ENCODE measurements at places on chromosomes 6 and 20. TPM values are rescaled to one million over a fixed set of nuclear protein-coding genes. Genes with fewer than 3 reads are reported as not detected.

HLA-DOA gene
- polyA plus RNA-seq = 424 TPM

DNA sequence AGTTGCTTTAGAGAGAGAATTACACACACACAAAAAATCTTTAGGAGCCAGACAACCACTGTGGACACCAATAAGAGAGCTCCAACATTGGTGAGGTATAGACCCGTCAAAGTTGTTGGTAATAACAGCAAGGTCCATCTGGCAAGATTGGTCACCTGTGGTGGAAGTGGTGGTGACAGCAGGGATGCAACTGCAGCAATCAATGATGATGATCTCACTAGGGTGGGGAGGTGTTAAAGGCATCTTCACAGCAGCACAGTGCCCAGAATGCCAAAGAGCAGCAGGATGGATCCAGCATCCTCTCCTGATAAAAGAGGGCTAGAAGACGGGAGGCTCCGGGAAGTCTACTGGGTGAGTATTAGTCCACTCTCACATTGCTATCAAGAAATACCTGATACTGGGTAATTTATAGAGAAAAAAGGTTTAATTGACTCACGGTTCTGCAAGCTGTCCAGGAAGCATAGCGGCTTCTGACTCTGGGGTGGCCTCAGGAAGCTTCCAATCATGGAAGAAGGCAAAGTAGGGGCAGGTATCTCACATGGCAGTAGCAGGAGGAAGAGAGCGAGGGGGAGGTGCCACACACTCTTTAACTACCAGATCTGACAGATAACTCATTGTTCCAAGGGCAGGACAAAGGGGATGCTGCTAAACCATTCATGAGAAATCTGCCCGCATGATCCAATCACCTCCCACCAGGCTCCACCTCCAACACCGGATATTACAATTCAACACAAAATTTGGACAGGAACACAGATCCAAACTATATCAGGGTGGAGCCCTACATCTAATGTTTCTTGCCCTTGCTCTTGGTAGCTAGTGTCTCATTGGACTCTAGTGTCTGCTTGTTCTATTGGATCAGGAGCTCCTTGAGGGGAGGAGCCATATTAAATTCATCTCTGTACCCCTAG, 48.9 kb downstream of the KLHL31 start:
- DNase-seq = no peak

CRIP3 gene
- polyA plus RNA-seq = 2.7 TPM

GRCh38 chr6:63444768-63445167, 125.0 kb upstream of the LGSN start:
- DNase-seq = no peak

GRCh38 chr6:92024110-92024509, 1395.2 kb downstream of the EPHA7 start:
- no peak for DNase-seq

CLPSL1 gene
- polyA plus RNA-seq = not detected

- peak; percentile 32 for DNase-seq
Observed at GRCh38 chr6:131117878-131118277, 17.4 kb upstream of the AKAP7 start.

DNA sequence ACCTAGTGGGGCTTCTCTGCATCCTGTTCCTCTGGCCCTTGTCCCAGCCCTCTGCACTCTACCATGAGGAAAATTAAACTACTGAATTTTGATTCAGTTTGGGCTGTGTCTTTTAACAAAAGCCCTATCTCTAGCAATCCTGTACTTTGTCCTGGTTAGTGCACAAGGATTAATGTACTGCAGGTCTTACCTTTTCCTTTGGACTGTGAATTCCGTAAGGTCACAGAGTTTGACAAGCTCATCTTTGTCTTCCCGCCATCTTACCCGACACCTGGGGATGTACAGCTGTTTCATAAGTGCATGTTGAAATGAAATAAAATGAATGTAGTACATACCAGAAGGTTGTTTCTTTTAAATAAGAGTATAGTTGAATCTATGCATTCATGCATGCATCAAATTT, 41.5 kb upstream of the MYLIP start:
- no peak for DNase-seq

DNA sequence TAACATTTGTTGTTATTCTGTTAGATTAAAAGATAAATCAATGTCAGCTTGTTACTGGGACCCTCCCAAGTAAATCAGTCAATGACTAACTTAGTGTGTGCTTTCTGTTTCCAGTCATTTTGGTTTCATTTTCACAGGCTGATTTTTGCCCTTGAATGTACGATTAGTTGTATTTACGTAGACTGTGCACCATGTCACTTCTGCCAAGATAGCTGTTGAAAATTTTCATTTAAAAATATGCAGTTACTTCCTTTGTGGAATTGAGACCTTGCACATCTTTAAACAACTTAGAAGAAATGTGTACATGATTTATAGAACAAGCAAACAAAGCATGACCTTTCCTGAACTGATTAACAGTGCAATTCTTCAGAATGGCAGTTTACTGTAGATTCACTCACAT, 944.8 kb upstream of the CITED2 start:
- peak; percentile 11 for DNase-seq

- DNase-seq = peak; percentile 59
Observed at GRCh38 chr20:53826597-53827291, 233.1 kb upstream of the ZNF217 start.

RRAGD gene
- polyA plus RNA-seq = 0.46 TPM

- DNase-seq = peak; percentile 85
Observed at GRCh38 chr6:163667372-163668060, 253.0 kb downstream of the QKI start.

DNA sequence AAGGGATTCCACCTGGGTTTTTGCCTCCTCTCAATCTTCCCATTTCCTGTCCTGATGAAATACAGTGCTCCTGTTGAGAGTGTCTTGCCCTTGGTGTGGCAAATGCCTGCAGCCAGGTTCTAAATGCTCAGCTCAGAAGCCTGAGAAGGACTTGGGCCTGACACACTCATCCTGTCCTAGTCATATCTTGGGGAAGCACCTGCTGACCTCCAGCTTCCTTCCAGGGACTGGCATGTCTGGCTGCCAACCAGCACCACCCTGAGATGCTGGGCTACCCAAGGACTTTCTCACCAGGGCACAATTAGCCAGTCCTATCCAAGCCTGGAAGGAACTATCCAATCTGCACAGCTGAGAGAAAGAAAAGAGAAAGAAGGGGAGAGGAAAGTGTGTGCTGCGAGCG, 43.4 kb downstream of the LRFN2 start:
- DNase-seq = no peak

DNA sequence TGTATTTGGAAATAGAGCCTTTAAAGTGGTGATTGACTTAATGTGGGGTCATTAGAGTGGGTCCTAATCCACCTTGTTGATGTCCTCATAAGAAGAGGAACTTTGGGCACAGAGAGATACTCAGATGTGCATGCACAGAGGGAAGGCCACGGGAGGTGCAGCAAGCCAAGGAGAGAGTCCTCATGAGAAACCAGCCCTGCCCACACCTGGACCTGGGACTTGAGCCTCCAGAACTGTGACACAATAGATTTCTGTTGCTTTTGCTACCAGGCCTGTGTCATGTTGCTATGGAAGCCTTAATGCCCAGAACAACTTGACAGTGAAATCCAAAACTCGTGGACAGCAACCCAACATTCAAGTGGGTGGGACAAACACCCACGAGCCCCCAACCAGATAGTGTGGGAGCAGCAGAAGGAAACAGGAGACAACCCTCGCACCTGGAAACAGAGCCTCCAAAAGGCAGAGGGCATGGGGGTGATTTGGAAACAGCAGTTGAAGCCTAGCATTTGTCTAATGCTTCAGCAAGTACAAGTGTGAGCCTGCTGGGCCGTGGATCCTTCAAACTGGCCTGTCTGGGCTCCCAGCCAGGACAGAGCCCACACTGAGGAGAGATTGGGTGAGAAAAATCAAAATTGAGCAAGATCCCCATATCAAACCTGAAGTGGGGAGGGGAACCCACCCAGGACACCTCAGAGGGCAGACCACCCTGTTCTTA, 201.0 kb upstream of the CST7 start:
- no peak for DNase-seq

- DNase-seq = no peak
Observed at GRCh38 chr6:32983493-32983848, 15.1 kb downstream of the BRD2 start.

SEMG2 gene
- polyA plus RNA-seq = not detected

HDGFL1 gene
- not detected for polyA plus RNA-seq

DNA sequence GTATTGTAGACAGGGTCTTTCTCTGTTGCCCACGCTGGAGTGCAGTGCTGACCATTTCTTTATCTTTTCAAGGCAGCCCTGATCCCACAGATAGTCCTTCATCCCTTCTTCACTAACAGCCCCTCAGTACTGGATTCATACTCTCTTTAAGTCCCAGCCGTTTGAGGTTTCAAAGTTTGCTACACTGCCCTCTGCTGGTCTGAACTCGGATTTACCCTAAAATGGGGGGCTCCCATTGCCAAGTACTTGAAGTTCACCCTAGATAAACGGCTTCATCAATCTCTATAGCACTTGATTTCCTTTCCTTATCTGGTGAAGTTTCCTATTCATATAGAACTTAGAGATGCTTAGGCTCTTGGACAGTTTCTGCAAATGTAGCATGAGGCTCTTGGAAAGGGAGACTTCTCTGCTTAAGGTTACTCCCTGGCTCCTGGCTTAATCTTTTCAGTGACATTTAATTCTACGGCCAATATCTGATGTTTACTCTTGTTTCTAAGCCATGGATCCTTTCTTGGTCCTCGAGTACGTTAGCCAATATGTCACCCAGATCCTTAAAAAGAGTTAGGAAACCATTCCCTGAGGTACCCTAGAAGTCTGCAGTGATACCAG, 21.4 kb upstream of the PREP start:
- DNase-seq = peak; percentile 42

DNA sequence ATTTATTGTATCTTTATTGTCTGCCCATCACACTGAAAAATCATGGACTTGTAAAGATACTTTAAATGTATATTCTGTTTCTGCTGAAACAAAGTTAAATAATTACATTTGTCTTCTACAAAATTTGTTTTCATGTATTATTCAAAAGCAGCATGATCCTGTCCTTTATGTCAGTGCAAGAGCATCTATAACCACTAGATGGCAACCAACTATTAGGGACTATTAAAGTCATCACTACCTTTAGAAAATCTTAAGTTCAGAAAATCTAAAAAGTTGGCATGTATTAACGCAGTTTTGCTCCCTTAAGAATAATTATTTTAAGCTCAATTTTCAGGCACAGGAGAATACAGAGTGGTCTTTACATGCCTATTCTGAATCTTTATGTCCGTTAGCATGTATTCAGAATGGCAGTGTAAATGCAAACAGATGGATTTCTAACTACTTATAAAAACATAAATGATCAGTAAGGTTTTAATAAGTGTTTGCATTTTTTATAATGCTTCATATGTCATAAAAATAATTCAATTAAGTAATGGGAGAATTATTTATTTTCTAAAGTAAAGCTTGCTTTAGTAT, 17.8 kb downstream of the TMEM30A start:
- DNase-seq = peak; percentile 29

DNA sequence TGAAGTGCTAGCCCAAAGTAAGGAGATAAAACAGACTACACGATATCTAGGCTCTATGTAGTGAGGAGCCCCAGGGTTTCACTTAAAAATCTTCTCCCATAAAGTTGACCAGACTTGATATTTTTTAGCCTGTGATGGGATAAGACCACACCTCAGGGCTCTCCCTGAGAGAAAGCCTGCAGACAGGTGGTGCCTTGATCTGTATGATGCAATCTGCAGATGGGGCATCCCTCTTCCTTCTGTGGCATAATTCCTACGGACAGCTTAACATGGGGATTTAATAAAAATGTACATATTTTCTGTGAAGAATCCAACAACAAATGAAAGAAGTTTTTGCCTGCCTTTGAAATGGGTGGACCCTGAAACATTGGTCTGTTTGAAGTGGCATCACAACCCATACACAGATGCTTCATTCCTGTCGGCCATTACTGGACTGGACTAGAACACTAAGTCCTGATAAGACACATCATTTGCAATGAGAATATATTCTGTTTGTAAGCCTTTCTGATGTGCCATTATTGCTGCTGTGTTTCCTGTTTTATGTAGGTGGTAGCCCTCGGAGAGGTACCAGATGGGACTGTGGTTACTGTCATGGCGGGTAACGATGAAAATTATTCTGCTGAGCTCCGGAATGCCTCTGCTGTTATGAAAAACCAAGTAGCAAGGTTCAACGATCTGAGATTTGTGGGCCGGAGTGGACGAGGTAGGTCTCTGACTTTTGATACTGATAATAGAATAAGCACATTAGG, 53.8 kb upstream of the SUPT3H start:
- no peak for DNase-seq

- DNase-seq = no peak
Observed at GRCh38 chr6:129073691-129074395, 190.9 kb downstream of the LAMA2 start.

GRCh38 chr6:36386495-36387439, 702 bp downstream of the ETV7 start:
- DNase-seq = peak; percentile 6

DNA sequence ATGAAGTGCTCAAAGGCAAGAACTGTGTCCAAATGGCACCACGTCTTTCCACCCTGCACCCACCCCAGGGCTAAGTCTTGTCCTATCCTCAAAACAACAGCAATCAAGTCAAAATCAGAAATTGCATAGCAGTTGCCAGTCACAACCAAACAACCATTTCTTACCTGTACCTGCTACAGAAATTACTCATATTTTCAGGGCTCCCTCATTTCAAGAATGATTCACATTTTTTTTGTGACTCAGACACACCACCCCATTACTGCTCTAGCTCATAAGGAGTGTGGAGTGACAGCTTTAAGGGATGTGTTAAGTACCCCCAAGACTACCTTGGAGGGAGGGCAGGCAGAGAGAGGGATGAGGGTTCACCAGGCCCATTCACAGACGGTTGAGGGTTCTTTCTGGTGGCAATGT, 111.7 kb downstream of the TRERF1 start:
- no peak for DNase-seq

GRCh38 chr6:154512201-154512600, 1.7 kb upstream of the CNKSR3 start:
- DNase-seq = no peak

SOBP gene
- 2.0 TPM for polyA plus RNA-seq

APCDD1L gene
- polyA plus RNA-seq = 0.33 TPM

TNF gene
- 5.2 TPM for polyA plus RNA-seq

DNA sequence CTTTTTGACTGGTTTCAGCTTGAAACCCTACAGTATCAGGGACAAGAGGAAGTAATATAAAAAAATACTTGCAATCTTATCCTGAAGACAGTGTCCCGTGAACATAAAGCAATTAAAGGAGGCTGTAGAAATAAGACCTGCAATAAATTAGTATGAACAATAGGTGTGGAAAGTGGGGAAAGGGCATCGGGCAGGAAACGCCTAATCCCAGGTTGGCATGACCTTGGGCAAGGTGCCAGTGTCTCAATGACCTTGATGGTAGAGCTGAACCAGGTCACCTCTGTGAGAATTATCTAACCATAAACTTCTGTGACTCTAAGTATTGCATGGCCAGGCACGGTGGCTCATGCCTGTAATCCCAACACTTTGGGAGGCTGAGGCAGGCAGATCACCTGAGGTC, 115.2 kb downstream of the LY86 start:
- no peak for DNase-seq

ARHGAP18 gene
- 3.5 TPM for polyA plus RNA-seq

YWHAB gene
- 489 TPM for polyA plus RNA-seq

ADTRP gene
- not detected for polyA plus RNA-seq

Measured in naive B cell (primary cell).